ENCODE measurements at places on chromosomes 5 and 9.

GRCh38 chr9:21761309-21761901, 41.0 kb upstream of the MTAP start:
- DNase-seq: peak; percentile 6

GRCh38 chr5:111168608-111169007, 55.6 kb upstream of the CAMK4 start:
- no peak for DNase-seq

- DNase-seq: no peak
Observed at GRCh38 chr5:17340379-17340778, 122.9 kb downstream of the BASP1 start.

DNA sequence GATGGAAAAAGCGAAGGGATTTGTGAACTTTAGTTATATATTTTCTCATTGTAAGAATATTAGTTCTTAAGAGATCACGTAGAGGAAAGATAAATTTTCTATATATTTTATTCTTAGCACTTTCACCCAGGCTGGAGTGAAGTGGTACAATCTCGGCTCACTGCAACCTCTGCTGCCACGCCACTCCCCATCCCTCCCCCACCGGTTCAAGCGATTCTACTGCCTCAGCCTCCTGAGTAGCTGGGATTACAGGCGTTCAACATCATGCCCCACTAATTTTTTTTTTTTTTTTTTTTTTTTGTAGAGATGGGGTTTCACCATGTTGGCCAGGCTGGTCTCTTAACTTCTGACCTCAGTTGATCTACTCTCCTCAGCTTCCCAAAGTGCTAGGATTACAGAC, 42.6 kb downstream of the RAB24 start:
- DNase-seq: no peak

GRCh38 chr5:160281275-160281674, 31.1 kb downstream of the CCNJL start:
- no peak for DNase-seq
